Foreskin keratinocyte (primary cell): ENCODE measurements at places on chromosomes 4 and X. TPM values are rescaled to one million over a fixed set of nuclear protein-coding genes. Genes with fewer than 3 reads are reported as not detected.

Gene LRP2BP
- total RNA-seq: 0.14 and 0.24 TPM in 2 replicates

Gene SHISA3
- not detected in 2 replicates for total RNA-seq

Gene NKX6-1
- total RNA-seq: not detected in 2 replicates

Gene RBM41
- total RNA-seq: 16.0 and 16.5 TPM in 2 replicates

Gene ASB5
- not detected in 2 replicates for total RNA-seq

Gene NLGN4X
- 0.04 and 0.27 TPM in 2 replicates for total RNA-seq

Gene AVPR2
- not detected in 2 replicates for total RNA-seq

Gene MSX1
- 0.10 and 0.32 TPM in 2 replicates for total RNA-seq

Gene CXCL11
- total RNA-seq: 0.18 and 0.44 TPM in 2 replicates

Gene TBC1D8B
- total RNA-seq: 5.6 and 8.1 TPM in 2 replicates

Gene TSPAN6
- 18.3 and 18.4 TPM in 2 replicates for total RNA-seq

Gene NWD2
- not detected in 2 replicates for total RNA-seq

Gene VEGFC
- total RNA-seq: 78.0 and 80.3 TPM in 2 replicates

Gene ZAR1
- total RNA-seq: not detected in 2 replicates

Gene MAGEA12
- total RNA-seq: not detected in 2 replicates

Gene BEX1
- 0.42 and 0.54 TPM in 2 replicates for total RNA-seq

Gene CASK
- 23.2 and 23.4 TPM in 2 replicates for total RNA-seq

Gene NAP1L2
- 1.6 and 1.9 TPM in 2 replicates for total RNA-seq

Gene HMX1
- not detected in 2 replicates for total RNA-seq

Gene FAM193A
- total RNA-seq: 13.4 and 13.5 TPM in 2 replicates

Gene SLC16A2
- 26.4 and 30.4 TPM in 2 replicates for total RNA-seq

Gene RTL3
- not detected in 2 replicates for total RNA-seq

Gene BEX2
- total RNA-seq: 7.8 and 9.1 TPM in 2 replicates

Gene TRIM75
- not detected in 2 replicates for total RNA-seq

Gene CRMP1
- total RNA-seq: not detected in 2 replicates

Gene FGF5
- total RNA-seq: 4.2 and 5.8 TPM in 2 replicates

Gene TEX11
- total RNA-seq: not detected in 2 replicates

Gene DKK2
- 0.32 and 0.54 TPM in 2 replicates for total RNA-seq

Gene GABRE
- 8.3 and 9.8 TPM in 2 replicates for total RNA-seq

Gene FHDC1
- 2.3 and 4.4 TPM in 2 replicates for total RNA-seq

Gene HSFX3
- not detected in 2 replicates for total RNA-seq

Gene ARHGAP10
- total RNA-seq: 25.9 and 26.9 TPM in 2 replicates

Gene AREG
- 1,077 and 1,617 TPM in 2 replicates for total RNA-seq

Gene ZCCHC12
- not detected in 2 replicates for total RNA-seq

Gene NEUROG2
- total RNA-seq: not detected in 2 replicates

Gene NCBP2L
- total RNA-seq: not detected in 2 replicates
